ENCODE measurements at places on chromosomes 11 and 22. TPM values are rescaled to one million over a fixed set of nuclear protein-coding genes. Genes with fewer than 3 reads are reported as not detected.

The SHISAL1 gene
- 25.7 TPM for total RNA-seq

The ARCN1 gene
- total RNA-seq: 65.4 TPM

The DLG2 gene
- total RNA-seq: 482 TPM

The OR52W1 gene
- not detected for total RNA-seq

The MB gene
- not detected for total RNA-seq

The GLYATL2 gene
- 3.4 TPM for total RNA-seq

The RBMXL2 gene
- 0.31 TPM for total RNA-seq

The SUSD2 gene
- total RNA-seq: 0.31 TPM

The APOL5 gene
- total RNA-seq: not detected

The NEFH gene
- 0.63 TPM for total RNA-seq

The GDPD4 gene
- not detected for total RNA-seq

The DTX4 gene
- total RNA-seq: 96.4 TPM

The CCND1 gene
- 5.0 TPM for total RNA-seq

The TTC36 gene
- total RNA-seq: 7.2 TPM

The PNPLA5 gene
- total RNA-seq: not detected

The UCP3 gene
- 6.3 TPM for total RNA-seq

The ARHGAP20 gene
- 53.8 TPM for total RNA-seq

The BIRC3 gene
- 0.63 TPM for total RNA-seq

The FEN1 gene
- total RNA-seq: 13.1 TPM

The ELF5 gene
- total RNA-seq: not detected

The MFRP gene
- total RNA-seq: not detected

The KCNK4 gene
- total RNA-seq: 5.3 TPM

The EMID1 gene
- total RNA-seq: 45.4 TPM

The YAP1 gene
- total RNA-seq: 16.0 TPM

The FOLR1 gene
- total RNA-seq: not detected

The OR51B4 gene
- total RNA-seq: 0.94 TPM

The CSF2RB gene
- total RNA-seq: 0.31 TPM

The TBX10 gene
- total RNA-seq: not detected

The GNAZ gene
- total RNA-seq: 175 TPM

Measured in parietal lobe (tissue), 2 donors.